ENCODE measurements at places on chromosomes 13 and 19.
A peak's percentile ranks its signal among the peaks of the same experiment; 100 is the strongest.

GRCh38 chr13:21012211-21012610 is 49.2 kb downstream of the LATS2 start:
- H3K27me3 ChIP-seq: peaks cover 4% of the 10 kb centered on the region
- H3K4me1 ChIP-seq: peaks cover 24% of the 10 kb centered on the region
- peaks cover 2% of the 10 kb centered on the region for H3K36me3 ChIP-seq
- H3K4me3 ChIP-seq: no peak overlapping the region
- no peak overlapping the region for H3K27ac ChIP-seq

DNA sequence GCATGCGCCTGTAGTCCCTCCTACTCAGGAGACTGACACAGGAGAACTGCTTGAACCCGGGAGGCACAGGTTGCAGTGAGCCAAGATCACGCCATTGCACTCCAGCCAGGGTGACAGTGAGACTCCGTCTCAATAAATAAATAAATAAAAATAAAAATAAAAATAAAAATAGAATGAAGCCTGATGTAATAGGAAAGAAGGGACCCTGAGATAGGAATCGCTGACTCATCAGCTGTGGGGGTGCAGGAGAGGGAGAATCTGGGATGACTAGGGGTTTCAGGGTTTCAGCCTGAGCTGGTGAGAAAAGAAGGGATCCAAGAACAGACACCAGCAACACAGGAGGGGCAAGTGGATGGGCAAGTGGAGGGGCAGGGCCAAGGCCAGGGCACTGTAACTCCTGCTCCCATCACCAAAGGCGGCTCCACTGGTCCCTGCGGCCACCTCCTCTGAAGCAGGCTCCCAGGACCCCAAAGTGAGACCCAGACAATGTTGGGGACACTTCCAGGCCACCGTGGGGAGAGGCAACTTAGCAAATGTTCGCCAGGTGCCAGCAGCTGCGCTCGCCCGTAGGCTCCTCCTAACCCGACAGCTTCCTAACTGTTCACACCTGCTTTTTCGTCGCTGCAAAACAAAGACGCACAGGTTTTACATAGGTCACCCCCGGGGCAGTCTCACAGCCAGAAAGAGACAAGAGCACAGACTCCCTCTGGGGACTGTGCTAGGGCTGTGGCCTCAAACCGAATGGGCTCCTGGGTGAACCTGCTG is 1.2 kb downstream of the HAUS8 start:
- H3K4me3 ChIP-seq: peak overlapping the region; percentile 99
- H3K27ac ChIP-seq: peak overlapping the region; percentile 98
- H3K27me3 ChIP-seq: no peaks in the 10 kb centered on the region
- DNase-seq: peak; percentile 35

DNA sequence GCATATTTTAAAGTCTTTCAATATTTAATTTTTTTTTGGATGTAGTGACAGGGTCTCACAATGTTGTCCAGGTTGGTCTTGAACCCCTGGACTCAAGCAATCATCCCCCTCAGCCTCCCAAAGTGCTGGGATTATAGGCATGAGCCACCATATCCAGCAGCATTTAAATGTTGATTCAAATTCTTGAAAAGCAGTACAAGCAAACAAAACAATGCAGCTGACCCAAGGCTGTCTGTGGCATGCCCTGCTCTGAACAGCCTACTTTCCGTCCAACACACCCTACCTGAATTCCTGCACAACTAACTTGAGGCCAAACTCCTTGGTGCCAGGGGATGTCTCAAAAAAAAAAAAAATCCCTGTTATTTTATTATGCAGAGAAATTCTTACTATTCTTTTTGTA is 23.0 kb downstream of the NEK5 start:
- peaks cover 16% of the 10 kb centered on the region for H3K27me3 ChIP-seq
- no peak overlapping the region for H3K27ac ChIP-seq
- no peak overlapping the region for H3K4me3 ChIP-seq
- H3K36me3 ChIP-seq: no peaks in the 10 kb centered on the region

DNA sequence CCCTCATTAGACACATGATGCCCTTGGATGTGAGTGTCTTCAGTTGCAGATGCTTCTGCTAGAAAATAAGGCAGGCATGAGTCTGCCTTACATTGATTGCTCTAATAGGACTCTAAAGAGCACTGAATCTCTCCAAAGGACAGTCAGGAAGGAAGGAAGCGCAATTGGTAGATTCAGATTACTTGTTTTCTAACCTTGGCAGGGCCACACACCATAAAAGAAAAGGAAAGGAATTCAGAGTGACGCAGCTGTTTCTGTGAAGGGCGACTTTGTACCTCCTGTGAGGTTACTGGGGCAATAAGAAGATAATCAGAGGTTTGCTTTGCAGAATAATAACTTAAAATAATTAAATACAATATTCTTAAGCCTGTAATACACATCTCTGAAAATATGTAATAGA is 48.0 kb downstream of the FRY start:
- no peaks in the 10 kb centered on the region for H3K36me3 ChIP-seq
- H3K4me3 ChIP-seq: no peak overlapping the region
- H3K4me1 ChIP-seq: peaks cover 3% of the 10 kb centered on the region
- no peak overlapping the region for H3K27ac ChIP-seq
- DNase-seq: no peak

DNA sequence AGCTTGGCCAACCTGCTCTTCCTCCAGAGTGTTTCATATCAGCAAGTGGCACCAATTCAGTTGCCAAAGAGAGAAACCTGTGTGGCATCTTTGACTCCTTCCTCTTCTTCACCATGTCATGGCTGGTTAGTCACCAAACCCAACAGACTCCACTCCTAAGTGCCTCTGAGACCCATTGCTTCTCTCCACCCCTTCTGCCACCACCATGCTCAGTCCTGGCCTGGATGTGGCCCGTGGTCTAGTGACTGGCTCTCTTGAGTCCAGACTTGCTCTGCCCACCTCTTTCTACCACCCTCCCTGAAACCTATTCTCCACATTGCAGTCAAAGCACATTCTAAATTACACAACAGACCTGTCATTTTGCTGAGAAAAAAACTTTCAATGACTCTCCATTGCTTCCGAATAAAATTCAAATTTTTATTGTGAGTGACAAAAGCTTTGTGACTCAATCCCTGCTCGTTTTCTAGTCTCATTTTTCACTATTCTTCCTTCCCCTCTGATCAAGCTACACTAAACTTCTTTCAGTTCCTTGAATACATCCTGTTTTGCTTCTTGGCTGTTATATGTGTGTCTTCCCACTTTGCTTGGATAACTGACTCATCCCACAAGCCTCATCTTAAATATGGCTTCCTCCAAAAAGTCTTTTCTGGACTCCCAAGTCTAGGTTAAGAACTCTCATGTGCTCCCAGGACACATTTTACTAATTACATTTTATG is 12.0 kb upstream of the TNFSF11 start:
- H3K36me3 ChIP-seq: no peaks in the 10 kb centered on the region
- DNase-seq: no peak
- H3K27ac ChIP-seq: no peak overlapping the region
- no peak overlapping the region for H3K4me3 ChIP-seq

GRCh38 chr13:33497146-33497845 is 211.7 kb upstream of the STARD13 start:
- no peak overlapping the region for H3K27ac ChIP-seq
- no peaks in the 10 kb centered on the region for H3K4me1 ChIP-seq
- peaks cover 6% of the 10 kb centered on the region for H3K27me3 ChIP-seq
- no peak for DNase-seq
- H3K36me3 ChIP-seq: no peaks in the 10 kb centered on the region

DNA sequence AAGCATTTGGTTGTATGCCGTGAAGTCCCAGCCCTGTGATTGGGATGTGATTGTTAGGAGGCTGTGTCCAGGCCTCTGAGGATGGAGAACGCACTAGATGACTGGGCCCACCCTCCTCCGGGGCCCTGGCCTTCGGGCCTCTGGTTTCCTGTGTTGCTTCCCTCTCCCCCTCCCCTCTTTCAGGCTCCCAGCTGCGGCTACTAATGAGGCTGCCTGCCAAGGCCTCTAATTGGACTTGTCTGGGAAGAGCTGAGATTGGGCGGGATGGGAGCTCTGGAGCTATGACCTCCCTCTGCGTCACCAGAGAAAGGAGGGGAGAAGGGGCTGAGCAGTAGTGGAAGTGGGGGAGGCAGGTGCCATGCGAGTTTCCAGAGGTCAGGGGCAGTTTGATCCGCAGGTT is 9.9 kb downstream of the PTH2 start:
- peaks cover 56% of the 10 kb centered on the region for H3K27me3 ChIP-seq
- H3K4me3 ChIP-seq: no peak overlapping the region
- H3K36me3 ChIP-seq: no peaks in the 10 kb centered on the region
- no peak overlapping the region for H3K27ac ChIP-seq
- H3K4me1 ChIP-seq: peaks cover 47% of the 10 kb centered on the region

- H3K4me3 ChIP-seq: no peak overlapping the region
- no peaks in the 10 kb centered on the region for H3K27me3 ChIP-seq
- no peak for DNase-seq
- no peaks in the 10 kb centered on the region for H3K36me3 ChIP-seq
Observed at GRCh38 chr13:66543780-66544179, 686.4 kb downstream of the PCDH9 start.

DNA sequence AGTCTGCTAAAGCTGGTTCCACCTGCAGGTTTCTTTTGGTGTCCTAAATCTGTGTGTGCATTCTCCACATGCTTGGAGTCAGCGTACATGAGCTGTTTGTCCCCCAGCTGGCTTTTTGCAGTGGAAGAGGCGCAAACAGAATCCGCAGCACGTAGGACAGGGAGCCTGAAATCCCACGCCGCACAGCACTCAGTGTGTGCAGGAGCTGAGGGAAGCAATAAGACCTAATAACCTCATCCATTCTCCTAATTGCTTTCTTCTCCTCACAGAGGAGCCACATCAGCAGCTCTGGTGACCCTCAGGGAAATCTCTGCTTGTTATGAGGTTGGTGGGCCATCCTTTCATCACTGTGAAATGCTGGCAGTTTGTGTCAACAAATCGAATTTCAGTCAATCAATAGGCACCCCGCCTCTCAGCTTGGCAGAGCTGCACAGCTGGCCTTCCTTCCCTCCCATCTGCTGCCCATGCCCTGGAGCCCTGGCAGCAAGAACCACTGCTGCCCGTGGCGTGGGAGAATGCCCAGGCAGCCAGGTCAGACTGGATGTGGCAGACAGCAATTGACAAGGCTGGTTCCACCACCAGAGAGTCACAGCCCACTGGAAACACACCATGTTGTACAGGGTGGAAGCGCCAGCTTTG is 136.7 kb downstream of the ZDHHC20 start:
- no peaks in the 10 kb centered on the region for H3K27me3 ChIP-seq
- no peak for DNase-seq
- peaks cover 3% of the 10 kb centered on the region for H3K36me3 ChIP-seq
- H3K27ac ChIP-seq: no peak overlapping the region
- H3K4me1 ChIP-seq: peaks cover 5% of the 10 kb centered on the region
- H3K4me3 ChIP-seq: no peak overlapping the region

GRCh38 chr13:55632402-55632801 is 1508.3 kb upstream of the PRR20A start:
- H3K4me3 ChIP-seq: no peak overlapping the region
- H3K27ac ChIP-seq: no peak overlapping the region
- no peak for DNase-seq
- H3K27me3 ChIP-seq: no peaks in the 10 kb centered on the region
- H3K4me1 ChIP-seq: no peaks in the 10 kb centered on the region

- no peak overlapping the region for H3K4me3 ChIP-seq
- H3K36me3 ChIP-seq: no peaks in the 10 kb centered on the region
- no peak for DNase-seq
- H3K4me1 ChIP-seq: no peaks in the 10 kb centered on the region
- H3K27ac ChIP-seq: no peak overlapping the region
Observed at GRCh38 chr19:47891622-47891922, 5.5 kb upstream of the SULT2A1 start.

- no peak for DNase-seq
- H3K4me1 ChIP-seq: no peaks in the 10 kb centered on the region
- H3K4me3 ChIP-seq: no peak overlapping the region
- no peaks in the 10 kb centered on the region for H3K36me3 ChIP-seq
- no peak overlapping the region for H3K27ac ChIP-seq
Observed at GRCh38 chr13:70623239-70623638, 515.0 kb upstream of the KLHL1 start.

GRCh38 chr13:20342311-20342710 is 110.2 kb upstream of the GJB6 start:
- no peak for DNase-seq
- H3K36me3 ChIP-seq: no peaks in the 10 kb centered on the region
- H3K4me3 ChIP-seq: no peak overlapping the region
- H3K27me3 ChIP-seq: peaks cover 7% of the 10 kb centered on the region
- peaks cover under 1% of the 10 kb centered on the region for H3K4me1 ChIP-seq
- no peak overlapping the region for H3K27ac ChIP-seq

GRCh38 chr13:45021250-45021649 is 31.9 kb downstream of the GPALPP1 start:
- H3K4me3 ChIP-seq: no peak overlapping the region
- no peaks in the 10 kb centered on the region for H3K27me3 ChIP-seq
- no peaks in the 10 kb centered on the region for H3K4me1 ChIP-seq
- H3K36me3 ChIP-seq: peaks cover 24% of the 10 kb centered on the region
- DNase-seq: no peak

- H3K4me3 ChIP-seq: no peak overlapping the region
- peaks cover 45% of the 10 kb centered on the region for H3K4me1 ChIP-seq
- DNase-seq: no peak
- H3K27ac ChIP-seq: no peak overlapping the region
Observed at GRCh38 chr13:42498521-42498920, 75.4 kb upstream of the TNFSF11 start.

GRCh38 chr13:50365408-50366391 is 350.5 kb downstream of the KCNRG start:
- H3K27me3 ChIP-seq: peaks cover 1% of the 10 kb centered on the region
- peaks cover 35% of the 10 kb centered on the region for H3K4me1 ChIP-seq
- no peaks in the 10 kb centered on the region for H3K36me3 ChIP-seq
- H3K4me3 ChIP-seq: peak overlapping the region; percentile 4
- peak; percentile 58 for DNase-seq

DNA sequence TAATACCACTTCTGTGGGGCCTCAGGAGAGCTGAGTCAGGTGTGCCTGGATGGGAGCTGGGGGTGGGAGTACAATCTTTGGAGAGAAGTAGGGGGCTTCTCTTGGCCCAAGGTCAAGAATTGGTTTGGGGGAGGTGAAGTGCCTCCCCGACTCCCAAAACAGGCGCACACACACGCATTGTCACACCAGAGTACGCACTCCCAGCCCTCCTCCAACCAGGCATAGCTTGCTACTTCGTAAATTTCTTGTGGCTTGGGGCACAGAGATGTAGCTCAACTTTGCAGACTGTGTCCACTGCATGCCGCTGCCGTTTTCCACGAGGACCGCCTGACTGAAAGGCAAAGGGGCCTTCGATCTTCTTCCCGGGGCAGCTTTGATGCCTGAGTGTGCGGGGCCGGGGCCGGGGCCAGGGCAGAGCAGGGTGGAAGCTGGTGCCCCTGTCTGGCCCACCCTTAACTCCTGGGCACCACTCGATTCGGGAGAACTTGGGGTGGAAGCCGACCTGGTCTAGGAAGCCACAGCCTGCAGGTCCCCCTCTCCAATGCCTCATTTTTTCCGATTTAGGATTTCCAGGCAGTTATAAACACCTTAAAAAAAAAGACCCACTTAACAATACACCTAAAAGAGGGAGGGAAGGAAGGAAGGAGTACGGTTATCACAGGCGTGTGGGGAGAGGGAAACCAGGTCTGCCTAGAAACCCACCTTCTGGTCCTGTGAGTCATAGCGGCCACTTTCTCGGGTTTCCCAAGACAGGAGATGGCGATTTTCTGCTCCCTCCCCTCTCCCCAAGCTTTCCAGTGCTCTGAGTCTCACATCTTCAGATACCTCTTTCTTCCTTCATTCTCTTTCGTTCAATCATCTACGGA is 5.8 kb upstream of the TSHZ3 start:
- H3K27ac ChIP-seq: no peak overlapping the region
- H3K36me3 ChIP-seq: peaks cover 2% of the 10 kb centered on the region
- H3K4me3 ChIP-seq: no peak overlapping the region
- H3K27me3 ChIP-seq: peaks cover 99% of the 10 kb centered on the region
- DNase-seq: no peak

Data from activated naive CD4-positive, alpha-beta T cell treated with anti-CD3 and anti-CD28 coated beads, Interleukin-2, amount 10 ng/mL, durations not matched to agents 7 days and 5 days (primary cell).